ENCODE measurements at places on chromosomes 4 and X.

- DNase-seq, result no peak
These were observed 62.5 kb downstream of the DACH2 start for GRCh38 chrX:86210772-86211171.

DNA sequence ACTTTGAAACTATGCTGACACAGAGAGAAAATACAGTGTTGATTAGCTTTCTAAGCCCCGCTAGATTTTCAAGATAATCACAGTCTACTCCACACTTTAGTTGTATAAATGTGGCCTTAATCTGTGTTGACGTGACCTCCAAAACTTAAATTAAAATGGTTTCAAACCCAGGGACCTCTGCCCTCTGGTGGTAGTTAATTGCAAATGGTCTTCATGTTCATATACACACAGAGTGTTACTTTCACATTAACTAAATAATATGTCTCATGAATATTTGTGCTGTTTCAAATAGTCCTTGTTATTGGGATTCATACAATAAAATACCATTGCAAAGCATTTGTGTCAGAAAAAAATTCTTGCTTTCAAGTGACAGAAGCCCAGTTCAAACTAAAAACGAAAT is 64.3 kb downstream of the TASL start:
- no peak for DNase-seq

DNA sequence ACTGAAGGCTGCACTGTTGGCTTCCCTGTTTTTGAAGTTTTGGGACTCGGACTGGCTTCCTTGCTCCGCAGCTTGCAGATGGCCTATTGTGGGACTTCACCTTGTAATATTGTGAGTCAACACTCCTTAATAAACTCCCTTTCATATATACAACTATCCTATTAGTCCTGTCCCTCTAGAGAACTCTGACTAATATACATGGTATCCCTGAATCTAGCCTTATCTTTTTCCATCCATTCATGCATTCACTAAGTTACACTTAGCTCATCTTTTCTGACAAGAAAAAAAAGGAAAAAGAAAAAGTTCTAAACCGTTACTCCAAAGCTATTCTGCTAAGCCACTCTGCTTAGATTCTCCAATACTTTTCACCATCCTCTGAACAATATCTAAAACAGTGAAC is 1260.2 kb upstream of the PCDH7 start:
- DNase-seq, result no peak

- DNase-seq, result peak; percentile 98
These were observed at the start of gene FSTL5 for GRCh38 chr4:162163892-162164759. Gene FSTL5, minus strand, starts transcription at chr4:162164000. Its CDS starts 52,604 bp downstream, at chr4:162111396.

DNA sequence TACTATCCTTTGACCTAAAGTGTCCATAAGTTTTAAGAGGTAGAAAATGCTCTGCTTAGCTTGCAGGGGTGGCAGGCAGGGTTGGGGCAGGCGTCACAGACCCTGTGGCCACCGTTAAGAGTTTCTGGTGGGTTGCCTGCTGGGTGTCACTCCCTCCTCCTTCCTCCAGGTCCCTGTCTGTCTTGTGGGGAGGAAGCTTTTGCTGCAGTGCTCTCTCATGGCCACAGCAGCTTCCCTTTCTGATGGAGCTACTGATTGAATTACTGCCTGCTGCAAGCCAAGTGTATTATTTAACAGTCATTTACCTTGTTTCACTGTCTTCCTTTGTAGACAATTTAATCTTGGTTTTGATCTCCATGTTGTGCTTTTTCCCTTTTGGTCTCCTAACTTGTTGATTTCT is 384.6 kb downstream of the IDS start:
- no peak for DNase-seq

DNA sequence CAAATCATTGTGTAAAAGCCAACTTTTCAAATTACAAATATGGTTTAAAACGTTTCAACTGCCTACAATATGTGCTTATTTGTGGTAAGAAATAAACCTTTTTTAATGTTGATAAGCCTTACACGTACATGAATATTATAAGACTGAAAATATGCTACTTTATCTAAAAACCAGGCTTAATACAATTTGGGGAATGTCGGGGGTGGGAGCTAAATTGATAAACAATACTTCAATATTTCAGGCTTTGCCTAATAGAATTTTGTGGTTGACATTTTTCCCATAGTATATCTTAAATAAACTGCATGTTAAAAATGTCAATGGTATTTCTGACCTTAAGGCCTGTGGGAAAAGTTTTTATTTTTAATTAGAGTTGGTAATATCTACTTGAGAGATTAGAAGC is 69.8 kb upstream of the SLIT2 start:
- no peak for DNase-seq

DNA sequence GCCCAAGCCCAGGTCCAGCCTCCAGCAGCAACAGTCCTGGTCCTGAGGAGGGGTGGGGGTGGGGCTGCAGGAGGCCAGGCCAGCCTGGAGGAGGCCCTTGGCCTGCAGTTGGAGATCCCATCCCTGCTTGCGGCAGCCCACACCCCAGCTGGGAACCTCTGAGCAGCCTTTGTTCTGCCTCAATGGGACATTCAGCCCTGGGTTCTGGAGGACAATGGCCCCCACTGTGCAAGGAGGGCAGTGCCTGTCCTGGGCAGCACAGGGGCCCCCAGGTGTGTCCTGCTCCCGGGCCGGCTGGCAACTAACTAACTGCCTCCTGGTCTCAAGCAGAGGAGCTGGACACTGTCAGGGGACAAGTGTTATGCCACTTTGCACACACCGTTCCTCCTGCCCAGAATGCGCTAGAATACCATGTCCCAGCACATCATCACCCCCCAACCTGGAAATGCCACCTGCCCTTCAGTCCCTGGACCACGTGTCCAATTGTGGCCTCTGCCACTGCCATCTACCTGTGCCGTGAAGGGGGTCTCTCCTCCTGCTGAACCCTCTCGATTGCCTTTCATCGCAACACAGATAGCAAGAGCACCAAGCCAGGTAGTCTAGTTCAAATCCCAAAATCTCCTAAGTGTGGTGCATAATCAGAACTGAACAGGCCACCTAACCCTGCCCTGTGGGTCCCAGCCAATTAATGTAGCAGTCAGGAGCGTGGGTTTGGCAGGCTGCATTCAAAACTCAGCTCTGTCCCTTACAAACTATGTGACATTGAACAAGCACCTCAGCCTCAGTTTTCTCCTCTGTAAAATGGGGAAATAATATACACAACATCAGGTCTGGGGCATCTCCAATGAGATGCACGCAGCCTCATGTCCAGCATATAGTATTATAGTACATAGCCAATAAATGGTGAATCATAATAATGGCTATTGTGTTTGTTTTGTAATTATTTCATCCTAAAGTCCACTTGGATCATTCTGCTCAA is 8.8 kb downstream of the PPP2R2C start:
- no peak for DNase-seq

DNA sequence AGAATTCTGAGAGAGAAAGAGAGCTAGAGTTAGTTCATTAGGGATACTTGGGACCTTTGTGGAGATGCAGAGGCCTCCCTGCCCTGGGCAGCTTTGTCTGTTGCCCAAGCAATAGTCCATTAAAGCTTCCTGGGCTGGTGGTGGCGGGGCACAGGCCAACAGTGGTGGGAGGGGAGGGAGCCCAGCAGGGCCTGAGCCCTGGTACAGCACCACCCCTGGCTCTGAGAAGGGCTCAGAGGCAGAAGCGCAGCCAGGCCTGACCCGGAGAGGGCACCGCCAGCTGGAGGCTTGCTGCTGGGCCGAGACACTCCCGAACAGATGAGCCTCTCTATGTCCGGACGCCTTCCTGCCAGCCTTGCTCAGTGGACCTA is 65.3 kb downstream of the EFNB1 start:
- DNase-seq, result peak; percentile 23

DNA sequence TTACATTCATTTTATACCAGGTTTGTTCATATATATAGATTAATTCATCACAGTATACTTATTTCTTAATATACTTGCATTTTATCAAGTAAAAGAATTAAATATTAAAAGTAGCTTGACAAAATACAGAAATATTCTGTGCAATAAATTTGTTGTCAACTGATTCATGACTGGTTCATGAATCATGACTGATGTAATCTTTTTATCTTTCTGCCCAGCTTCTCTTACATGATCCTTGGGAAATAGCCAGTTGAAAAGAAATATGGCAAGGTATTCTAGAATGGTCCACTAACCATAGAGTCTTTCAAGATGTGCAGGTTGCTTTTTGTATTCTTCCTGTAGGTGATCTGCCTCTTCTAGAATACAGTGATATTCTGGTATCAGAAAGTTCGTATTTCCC is 4.2 kb upstream of the CCNA2 start:
- DNase-seq, result no peak

GRCh38 chrX:153662266-153662665 is 11.3 kb downstream of the PNCK start:
- no peak for DNase-seq

GRCh38 chrX:119459181-119459580 is 9.1 kb upstream of the SLC25A5 start:
- DNase-seq, result no peak

DNA sequence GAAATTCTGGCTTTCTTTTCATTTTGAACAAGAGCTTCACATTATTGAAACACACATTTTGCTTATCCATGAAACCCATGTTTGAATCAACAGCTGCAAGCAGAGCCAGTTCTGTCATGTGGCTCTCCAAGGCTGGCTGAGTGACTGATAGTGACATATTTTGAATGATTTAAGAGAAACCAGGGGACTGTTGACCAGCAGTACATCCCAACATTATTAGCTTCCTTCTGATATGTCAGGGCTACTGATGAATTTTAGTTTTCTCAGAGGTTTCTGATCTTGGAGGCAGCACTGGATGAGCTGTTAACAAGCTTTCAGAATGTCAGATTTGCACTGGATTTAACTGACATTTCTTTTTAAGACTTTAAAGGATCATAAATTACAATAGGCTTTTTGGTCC is 74.6 kb upstream of the GRXCR1 start:
- DNase-seq, result no peak

DNA sequence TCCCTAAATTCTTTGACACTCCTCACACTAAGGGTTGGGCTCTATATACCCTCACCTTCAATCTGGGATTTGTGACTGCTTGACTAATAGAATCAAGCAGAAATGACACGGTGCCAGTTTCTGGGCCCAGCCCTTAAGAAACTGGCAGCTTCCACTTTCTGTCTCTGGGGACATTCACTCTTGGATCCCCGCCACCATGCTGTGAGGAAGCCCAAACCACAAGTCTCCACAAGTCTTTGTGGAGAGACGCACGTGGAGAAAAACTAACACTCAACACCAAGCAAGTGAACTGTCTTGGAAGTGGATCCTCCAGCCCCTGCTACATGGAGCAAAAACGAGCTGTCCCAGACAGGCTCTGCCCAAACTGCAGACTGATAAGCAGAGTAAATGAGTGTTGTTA is 1.1 kb upstream of the EDNRA start:
- no peak for DNase-seq

DNA sequence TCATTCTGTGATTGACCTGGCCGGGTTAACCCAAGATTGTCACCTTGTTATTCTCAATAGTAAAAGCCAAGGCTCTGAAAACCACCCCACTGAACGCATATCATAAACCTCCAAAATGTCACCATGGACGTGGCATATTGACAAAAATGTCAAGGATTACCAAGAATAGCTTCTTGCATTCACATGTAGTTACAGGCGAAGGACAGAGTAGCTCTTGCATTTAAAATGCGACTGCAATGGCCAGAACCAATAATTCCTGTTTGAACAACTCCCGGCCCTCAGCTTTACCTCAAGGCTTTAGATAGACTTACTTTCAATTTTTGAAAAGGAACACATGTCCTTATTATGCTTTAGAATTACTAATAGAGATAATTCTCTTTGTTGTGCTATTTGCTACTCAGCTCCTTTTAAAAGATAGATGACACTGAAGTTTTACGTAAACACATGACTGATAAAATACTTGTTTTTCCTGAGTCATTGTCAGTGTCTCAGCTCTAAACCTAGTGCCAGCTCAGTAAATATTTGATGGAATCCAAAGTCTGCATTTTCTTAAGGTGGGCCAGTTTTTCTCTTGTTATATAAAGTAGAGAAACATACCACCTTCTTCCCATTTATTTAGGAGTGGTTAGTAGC is 66.3 kb downstream of the CLDN34 start:
- no peak for DNase-seq

DNA sequence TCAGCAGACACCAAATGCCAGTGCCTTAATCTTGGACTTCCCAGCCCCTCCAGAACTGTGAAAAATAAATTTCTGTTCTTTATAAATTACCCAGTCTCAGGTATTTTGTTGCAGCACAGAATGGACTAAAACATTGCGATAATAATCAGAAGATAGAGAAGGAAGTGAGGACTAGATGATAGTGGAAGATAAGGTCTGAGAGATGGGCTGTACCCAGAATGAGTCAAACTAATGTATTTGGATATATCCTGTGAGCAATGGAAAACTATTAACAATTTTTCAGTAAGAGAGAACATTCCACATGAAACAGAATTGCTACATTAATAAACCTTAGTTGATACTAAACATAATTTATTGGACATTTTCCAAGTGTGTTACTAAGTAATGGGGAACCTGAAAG is 93.3 kb downstream of the FANCB start:
- no peak for DNase-seq

GRCh38 chrX:106906361-106906760 is 3.2 kb upstream of the RIPPLY1 start:
- DNase-seq, result no peak

- DNase-seq, result no peak
These were observed 209.6 kb upstream of the IRS4 start for GRCh38 chrX:108945883-108946523.

- DNase-seq, result no peak
These were observed 74.0 kb upstream of the GC start for GRCh38 chr4:71857713-71858451.

GRCh38 chrX:129540722-129541184 is 694 bp downstream of the OCRL start:
- no peak for DNase-seq

- no peak for DNase-seq
These were observed 178.0 kb downstream of the MGST2 start for GRCh38 chr4:139843641-139844040.

- DNase-seq, result no peak
These were observed 275.9 kb upstream of the VCX3A start for GRCh38 chrX:6810776-6811175.

DNA sequence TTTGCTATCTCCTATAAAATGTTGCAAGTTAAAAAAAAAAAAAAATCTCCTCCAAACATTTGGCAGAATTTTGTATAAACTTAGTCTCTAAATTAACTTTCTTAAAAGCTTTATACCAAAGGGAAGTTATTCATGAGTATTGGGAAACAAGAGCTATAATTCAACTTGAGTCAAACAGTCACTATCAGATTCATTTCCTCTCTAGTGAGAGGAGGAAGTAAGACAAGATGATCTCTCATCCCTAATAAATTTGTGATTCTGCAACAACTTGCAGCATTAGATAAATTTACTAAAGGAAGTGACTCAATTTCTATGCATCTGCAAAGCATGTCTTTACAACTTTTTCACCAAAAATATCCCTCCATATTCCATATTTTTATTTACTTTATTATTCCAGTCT is 135.4 kb upstream of the GNPDA2 start:
- DNase-seq, result no peak

- no peak for DNase-seq
These were observed 22.3 kb upstream of the CLOCK start for GRCh38 chr4:55568905-55569504.

DNA sequence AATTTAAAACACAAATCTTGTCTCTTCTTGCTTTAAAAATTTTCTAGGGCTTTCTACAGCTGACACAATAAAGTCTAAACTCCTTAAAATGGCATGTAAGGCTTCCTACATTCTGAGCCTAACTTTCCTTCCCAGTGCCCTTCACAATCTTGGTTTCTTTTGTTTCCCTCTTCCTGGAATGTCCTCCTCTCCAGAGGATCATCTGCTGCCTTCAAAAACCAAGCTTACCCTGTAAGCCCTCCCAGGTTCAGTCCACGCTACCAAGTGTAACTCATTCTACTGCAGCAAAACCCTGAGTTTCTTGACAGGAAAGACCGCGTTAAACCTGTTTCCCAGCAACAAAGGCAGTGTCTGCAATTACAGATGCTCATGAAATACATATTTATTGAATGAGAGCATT is 91.3 kb downstream of the SHISA3 start:
- DNase-seq, result no peak
